Prostate gland (tissue), 2 donors: ENCODE measurements at places on chromosomes 12 and 14. TPM values are rescaled to one million over a fixed set of nuclear protein-coding genes. Genes with fewer than 3 reads are reported as not detected.

The FGD6 gene
- total RNA-seq: 9.9 TPM

- no peaks in the 10 kb centered on the region for H3K27me3 ChIP-seq
- no peaks in the 10 kb centered on the region for H3K4me1 ChIP-seq
- no peak overlapping the region for H3K4me3 ChIP-seq
- H3K27ac ChIP-seq: no peak overlapping the region
- no peaks in the 10 kb centered on the region for H3K36me3 ChIP-seq
Measured at GRCh38 chr12:29771165-29771564, 12.6 kb downstream of the TMTC1 start.

DNA sequence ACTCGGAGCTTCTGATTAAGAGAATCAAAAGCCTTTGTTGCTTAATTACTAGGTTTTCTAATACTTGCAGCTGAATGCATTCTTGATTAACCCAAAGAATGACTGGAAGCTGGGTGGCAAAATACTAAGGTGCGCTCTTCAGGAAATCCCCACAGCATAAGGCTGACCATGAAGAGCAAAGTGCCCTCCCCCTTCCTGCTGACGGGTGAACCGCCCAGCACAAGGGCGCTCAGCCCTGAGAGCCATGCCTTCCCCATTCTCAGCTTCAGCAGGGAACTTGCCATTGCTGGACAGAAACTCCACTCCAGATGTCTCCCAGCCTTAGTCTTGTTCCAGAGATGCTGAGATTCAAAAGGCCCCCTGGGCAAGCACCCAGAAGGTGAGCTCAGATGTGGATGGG, 27.2 kb upstream of the FBRSL1 start:
- peaks cover 2% of the 10 kb centered on the region for H3K27me3 ChIP-seq
- DNase-seq: no peak
- no peaks in the 10 kb centered on the region for H3K36me3 ChIP-seq
- no peaks in the 10 kb centered on the region for H3K4me1 ChIP-seq

DNA sequence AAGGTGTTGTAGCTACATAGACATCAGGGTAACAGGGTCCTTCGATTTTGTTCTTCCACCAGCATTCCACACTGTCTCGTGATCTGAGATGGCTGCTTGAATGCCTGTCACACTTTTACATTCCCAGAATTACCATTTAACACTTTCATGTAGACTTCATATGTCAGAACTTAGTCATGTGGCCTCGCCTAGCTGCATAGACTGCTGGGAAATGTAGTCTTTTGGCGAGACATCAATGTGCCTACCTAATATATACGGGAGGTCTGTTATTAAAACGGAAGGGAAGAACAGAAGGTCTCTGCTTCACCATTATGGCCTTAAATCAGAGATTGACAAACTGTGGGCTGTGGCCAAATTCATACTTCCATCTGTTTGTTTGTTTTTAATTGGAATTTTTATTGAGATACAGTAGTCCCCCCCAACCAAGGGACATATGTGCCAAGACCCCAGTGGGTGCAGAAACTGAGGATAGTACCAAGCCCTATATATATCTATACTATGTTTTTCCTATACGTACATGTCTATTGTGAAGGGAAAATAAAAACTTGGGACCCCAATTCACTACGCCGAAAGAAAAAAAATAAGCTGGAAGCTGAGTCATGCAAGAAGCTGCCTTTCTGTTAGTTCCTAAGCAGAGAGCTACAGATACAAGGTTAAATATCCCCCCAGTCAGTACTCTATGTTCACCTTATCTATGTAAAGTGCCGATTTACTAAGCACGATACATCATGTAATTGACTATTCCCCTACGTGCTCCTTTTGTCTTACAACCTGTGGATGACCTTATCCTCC, 11.3 kb upstream of the HRK start:
- H3K4me3 ChIP-seq: no peak overlapping the region
- no peaks in the 10 kb centered on the region for H3K36me3 ChIP-seq
